ENCODE measurements at places on chromosomes 16 and 17. TPM values are rescaled to one million over a fixed set of nuclear protein-coding genes. Genes with fewer than 3 reads are reported as not detected.

DNA sequence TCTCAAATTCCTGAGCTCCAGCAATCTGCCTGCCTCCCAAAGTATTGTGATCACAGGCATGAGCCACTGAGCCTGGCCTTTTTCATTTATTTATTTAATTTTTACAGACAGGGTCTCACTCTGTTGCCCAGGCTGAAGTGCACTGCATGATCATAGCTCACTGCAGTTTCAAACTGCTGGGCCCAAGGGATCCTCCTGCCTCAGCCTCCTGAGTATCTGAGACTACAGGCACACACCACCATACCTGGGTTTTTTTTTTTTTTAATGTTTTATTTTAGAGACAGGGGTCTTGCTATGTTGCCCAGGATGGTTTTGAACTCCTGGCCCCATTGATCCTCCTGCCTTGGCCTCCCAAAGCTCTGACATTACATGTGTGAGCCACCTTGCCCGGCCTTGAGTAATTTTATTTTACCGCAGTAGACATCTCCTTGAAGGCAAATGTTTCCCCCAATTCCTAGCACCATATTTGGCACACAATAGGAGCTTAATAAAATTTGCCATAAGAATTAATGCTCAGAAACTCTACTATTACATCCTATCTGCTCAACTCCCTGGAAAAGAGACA, 1.9 kb upstream of the EEF2K start:
- DNase-seq = no peak

DNA sequence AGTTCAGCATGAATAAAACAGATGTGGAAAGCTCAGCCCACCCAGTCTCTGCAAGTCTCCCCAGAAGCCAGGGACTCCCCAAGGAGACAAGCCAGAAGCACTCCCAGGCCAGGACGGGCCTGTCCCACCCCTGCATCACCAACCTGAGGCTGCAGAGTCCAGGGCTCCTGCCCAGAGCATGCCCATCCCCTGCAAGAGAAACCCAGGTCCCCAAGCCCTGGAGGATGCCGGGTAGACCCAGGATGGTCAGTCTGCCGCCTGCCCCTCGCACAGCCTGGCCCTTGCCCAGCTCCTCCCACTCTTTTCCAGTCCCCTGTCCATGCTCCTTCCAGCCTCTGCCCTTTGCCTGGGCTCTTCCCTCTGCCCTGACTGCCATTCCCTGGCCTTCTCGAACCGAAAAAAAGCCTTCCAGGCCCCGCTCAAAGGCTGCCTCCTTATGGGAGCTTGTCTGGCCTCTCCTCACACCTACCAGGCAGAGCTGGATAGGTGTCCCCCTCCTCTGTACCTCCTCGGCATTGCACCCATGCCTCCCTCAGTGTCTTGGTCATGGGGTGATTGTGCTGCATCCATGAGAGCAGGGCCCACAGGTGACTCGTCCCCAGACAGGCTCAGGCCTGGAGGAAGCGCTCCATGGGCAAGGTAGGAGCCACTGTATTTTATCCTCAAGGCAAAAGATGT, 44.8 kb downstream of the BEAN1 start:
- DNase-seq = no peak

- no peak for DNase-seq
Observed at GRCh38 chr17:62140836-62141235, 75.8 kb upstream of the MED13 start.

GRCh38 chr17:57442401-57442823, 186.1 kb downstream of the MSI2 start:
- no peak for DNase-seq

DNA sequence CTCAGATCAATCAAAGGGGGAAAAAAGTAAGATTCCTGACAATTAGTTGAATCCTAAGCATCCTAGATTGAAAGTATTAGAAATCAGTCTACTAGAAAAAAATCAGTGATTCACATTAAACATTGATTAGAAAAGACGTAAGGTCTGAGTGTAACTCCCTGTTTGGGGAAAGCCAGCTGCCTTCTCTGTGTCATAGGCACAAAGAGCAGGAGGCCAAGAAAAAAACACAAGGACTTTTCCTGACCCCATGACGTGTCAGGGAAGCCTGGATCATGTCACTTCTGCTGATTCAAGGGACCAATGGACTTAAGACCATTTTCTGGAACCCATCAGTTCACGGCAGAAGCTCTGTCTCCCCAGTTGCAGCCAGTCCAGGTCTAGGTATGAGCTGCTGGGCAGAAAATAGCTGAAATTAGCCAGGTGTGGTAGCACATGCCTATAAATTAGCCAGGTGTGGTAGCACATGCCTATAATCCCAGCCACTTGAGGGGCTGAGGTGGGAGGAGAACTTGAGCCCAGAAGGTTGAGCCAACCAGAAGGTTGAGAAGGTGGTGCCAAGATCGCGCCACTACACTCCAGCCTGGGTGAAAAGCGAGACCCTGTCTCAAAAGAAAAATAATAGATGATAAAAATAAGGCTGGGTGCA, 35.9 kb downstream of the RANBP10 start:
- no peak for DNase-seq

DNA sequence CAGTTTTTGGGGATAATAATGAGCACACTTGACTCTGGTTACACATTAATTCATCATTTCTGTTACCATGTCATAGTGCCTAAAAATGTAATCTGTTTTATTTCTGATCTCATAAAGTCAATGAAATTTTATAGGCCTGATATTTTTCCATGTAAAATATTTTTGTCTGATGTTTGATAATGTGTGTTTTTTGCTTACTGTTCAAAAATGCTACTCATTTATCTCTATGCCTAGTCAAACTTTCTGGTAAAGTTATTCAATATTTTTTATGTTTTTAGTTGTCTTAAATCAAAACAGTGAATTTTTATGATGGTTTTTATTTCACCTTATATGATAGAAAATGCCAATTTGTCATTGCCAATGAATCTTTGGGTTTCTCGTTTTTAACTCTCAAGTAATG, 147.0 kb downstream of the AHSP start:
- no peak for DNase-seq

DNA sequence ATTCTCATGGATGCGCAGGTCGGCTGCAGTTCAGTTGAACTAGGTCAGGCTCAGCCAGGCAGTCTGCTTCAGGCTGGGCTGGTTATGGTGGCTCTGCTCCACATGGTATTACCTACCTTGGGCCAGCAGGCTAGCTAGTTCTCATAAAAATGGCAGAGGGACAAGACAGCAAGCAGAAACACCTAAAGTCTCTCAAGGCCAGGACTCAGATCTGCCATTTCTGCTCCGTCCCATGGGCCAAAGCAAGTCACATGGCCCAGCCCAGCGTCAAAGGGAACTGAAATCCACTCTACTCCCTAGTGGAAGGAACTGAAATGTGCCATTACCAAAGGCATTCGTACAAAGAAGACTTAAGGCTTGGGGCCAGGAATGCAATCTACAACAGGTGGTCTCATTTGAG, 160.0 kb downstream of the TMEM132E start:
- no peak for DNase-seq

The SYCE1L gene
- total RNA-seq = 3.9 TPM

The CD7 gene
- total RNA-seq = 186 TPM

The CTF1 gene
- total RNA-seq = not detected

The TLK2 gene
- total RNA-seq = 43.4 TPM

Data from CD8-positive, alpha-beta memory T cell (primary cell).